Renal cortex interstitium (tissue), 15 donors: ENCODE measurements at places on chromosomes 3 and 15. TPM values are rescaled to one million over a fixed set of nuclear protein-coding genes. Genes with fewer than 3 reads are reported as not detected.

- DNase-seq: no peak
These were observed 7.5 kb downstream of the POLG start for GRCh38 chr15:89327113-89327512.

- DNase-seq: peak; percentile 33
These were observed 104.0 kb upstream of the SMAD3 start for GRCh38 chr15:66961407-66961884.

DNA sequence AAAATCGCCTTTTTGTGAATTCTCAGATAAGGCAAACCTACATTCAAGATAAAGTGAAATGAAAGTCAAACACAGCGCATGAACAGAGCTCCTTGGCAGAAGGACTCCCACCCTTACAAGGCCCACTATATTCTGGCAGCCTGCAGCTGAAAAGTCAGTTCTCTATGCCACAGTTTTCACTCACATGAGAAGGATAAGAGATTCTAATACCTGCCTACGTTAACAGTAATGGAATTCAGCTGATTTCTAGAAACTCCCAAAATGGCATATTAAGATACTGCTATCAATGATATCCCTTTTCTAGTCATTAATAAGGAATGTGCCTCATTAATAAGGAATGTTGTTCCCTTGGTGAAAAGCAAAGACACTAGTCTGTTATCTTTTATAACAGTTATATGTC lies 27.0 kb downstream of the SLC30A4 start:
- no peak for DNase-seq

Gene SLC51A
- polyA plus RNA-seq: 11.5 TPM

Gene SLC22A14
- 0.66 TPM for polyA plus RNA-seq

Gene GPR15
- not detected for polyA plus RNA-seq

GRCh38 chr3:44099566-44100297 lies 142.0 kb upstream of the TOPAZ1 start:
- DNase-seq: no peak

DNA sequence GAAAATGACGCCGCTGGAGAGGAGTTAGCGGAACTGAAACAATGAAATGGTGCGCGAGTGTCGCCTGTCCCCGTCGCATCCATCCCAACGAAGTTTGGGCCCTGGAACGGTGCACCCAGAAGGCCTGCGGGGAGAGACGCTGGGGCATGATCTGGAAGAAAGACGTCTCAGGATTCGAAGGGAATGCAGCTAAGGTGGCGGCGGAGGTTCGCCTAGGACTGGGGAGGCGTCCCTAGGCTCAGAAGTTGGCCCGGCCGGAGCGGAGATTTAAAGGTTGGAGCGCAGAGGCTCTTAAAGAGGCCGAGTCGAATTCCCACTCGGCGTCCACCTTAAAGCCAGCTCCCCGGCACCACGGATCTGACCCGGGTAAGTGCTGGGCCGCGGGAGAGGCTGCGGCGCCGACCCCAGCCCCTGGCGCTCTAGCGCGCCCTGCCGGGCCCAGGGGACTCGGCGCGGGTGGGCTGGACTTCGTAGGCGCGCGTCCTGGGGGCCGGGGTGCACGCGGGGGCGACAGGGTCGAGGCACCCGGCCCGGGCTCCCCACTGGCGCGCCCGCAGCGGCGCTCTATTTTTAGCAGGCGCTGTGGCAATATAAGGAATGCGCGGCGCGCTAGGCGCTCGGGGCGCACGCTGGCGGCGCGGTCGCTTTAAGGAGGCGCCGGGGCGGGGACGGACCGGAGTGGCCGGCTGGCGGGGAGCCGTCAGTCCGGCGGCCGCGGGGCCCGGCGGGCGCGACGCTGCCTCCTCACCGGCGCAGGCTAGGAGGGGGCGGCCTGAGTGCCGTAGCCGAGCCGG lies at the start of gene MRAS:
Gene MRAS (plus strand): TSS at position 620 of the 794 bp plus-strand sequence. CDS start 24,305 bp downstream, outside the sequence.
- no peak for DNase-seq

- DNase-seq: no peak
These were observed 67.4 kb upstream of the LARS2 start for GRCh38 chr3:45320986-45321385.

Gene ABI3BP
- 22.0 TPM for polyA plus RNA-seq

GRCh38 chr3:84082726-84083125 lies 876.1 kb upstream of the CADM2 start:
- DNase-seq: no peak

Gene MORC1
- 0.59 TPM for polyA plus RNA-seq

Gene C3orf70
- 6.8 TPM for polyA plus RNA-seq

Gene GOLGA6L9
- 11.3 TPM for polyA plus RNA-seq

DNA sequence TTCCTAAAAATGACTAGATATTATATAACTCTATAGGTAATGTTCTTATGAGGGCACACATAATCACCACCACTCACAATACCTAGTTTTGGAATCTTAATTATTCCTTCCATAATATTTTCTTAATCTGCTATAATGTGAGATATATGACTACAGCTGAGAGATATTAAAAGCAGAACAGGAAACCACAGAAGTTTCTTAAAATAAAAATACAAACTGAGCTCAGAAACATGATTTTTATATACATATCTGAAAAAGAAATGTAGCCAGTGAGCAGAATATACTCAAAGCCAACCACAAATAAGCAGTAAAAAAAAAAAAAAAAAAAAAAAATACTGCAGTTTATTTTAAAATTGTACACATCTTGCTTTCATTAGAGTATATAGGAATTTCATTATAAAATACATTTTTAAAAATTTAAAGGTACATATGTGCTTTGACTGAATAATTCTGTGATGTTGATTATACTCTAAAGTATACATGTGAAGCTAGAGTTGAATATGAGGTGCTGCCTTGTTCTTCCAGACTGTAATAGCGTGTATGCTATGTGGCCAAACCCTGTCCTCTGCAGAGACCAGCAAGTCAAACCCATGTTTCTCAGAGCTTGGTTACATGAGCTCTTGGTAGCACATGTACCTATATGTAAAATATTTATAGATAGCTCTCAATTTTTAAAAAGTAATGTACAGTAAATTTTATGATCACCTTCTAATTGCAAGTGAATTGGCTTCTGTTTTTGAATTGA lies 175.0 kb downstream of the UBE2E2 start:
- DNase-seq: no peak

DNA sequence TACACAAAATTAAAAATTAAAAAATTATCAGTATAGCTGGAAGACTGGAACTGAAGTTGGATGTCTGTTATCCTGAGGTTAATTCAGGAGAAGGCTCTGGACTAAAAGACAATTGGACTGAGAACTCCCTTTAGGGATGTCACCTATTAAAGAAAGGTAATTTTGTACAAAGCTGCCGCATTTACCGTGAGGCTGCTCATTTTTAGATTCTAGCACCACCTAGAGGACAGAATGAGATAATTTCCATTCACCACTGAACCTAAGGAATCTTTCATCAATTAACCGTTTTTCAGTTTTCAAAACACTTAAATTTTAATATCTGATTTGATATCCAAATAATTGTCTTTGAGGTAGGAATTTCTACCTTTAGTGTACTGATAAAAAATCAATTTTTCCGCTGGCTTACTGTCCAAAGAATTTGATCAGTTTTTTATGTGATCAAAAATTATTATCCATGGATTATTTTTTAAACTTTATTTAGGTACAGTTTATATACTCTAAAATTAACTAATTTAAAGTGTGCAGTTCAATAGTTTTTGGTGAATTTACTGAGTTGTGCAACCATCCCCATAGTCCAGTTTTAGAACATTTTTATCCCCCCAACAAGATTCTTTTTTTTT lies 106.7 kb upstream of the TNIK start:
- peak; percentile 23 for DNase-seq

DNA sequence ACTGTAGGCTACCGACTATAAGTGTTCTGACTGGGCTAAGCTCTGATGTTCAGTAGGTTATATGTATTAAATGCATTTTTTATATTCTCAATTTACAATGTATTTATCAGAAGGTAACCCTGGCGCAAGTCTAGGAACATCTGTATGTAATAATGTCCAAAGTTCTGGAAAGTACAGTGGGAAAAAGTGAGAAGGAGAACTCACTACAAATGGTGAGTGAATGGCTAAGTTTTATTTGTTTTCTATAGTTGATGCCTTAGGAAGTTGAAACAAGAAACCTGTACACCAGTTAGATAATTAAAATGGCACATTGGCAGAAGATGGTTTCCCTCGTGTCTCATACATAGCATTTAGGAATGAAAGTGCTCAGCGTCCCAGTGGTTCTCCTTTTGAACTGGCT lies 333.4 kb upstream of the THRB start:
- DNase-seq: no peak

- no peak for DNase-seq
These were observed 50.6 kb downstream of the KBTBD8 start for GRCh38 chr3:67048715-67049074.

GRCh38 chr3:52650439-52650838 lies 35.3 kb downstream of the PBRM1 start:
- no peak for DNase-seq

DNA sequence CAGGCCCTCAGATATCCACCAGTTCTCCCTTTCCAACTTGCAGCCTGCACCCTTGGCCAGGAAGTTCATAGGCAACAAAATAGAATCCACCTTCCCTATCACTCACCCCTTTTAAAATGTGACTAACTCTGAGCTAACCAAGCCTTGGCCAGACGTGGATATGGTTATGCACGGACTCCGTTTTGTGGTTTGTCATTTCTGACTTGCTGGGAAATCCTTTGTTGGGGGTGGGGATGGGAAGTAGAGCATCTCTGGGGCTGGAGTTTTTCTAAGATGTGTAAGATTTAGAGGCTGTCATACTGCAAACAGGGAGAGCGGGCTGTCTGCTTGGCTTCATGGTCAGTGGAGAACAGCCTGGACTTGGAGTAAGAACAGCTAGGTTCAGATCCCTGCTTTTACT lies 62.6 kb downstream of the SMAD3 start:
- DNase-seq: no peak

GRCh38 chr15:78090422-78091063 lies 1.8 kb upstream of the SH2D7 start:
- DNase-seq: no peak

DNA sequence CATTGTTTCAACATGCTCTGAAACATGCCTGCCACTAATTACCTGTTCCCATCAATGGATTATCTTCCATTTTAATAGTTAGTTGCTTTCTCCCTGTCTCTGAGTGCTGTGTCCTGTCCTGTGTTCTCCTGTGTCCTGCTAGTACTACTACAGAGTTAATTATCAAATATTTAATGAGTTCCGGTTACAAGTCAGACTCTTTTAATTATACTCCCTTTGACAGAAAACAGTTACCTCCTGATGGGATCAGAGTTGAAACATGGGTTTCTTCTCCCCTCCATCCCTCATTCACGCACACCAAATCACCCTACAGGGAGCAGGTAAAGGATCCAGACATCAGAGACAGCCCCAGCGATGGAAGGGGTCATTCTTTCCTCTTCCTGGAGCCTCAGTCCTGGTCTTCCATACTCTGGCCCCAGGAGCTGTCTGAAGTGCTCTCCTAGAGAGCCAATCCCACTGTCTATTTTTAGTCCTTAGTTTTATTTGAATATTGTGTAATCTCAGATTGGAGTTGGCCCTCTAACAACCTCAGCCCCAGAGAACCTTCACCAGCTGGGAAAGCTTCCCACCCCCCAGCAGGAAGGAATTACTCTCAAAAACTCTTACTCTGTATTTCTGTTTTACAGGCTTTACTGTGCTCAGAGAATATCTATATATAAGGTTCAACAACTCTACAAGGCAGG lies 137.0 kb upstream of the C2CD4B start:
- no peak for DNase-seq

DNA sequence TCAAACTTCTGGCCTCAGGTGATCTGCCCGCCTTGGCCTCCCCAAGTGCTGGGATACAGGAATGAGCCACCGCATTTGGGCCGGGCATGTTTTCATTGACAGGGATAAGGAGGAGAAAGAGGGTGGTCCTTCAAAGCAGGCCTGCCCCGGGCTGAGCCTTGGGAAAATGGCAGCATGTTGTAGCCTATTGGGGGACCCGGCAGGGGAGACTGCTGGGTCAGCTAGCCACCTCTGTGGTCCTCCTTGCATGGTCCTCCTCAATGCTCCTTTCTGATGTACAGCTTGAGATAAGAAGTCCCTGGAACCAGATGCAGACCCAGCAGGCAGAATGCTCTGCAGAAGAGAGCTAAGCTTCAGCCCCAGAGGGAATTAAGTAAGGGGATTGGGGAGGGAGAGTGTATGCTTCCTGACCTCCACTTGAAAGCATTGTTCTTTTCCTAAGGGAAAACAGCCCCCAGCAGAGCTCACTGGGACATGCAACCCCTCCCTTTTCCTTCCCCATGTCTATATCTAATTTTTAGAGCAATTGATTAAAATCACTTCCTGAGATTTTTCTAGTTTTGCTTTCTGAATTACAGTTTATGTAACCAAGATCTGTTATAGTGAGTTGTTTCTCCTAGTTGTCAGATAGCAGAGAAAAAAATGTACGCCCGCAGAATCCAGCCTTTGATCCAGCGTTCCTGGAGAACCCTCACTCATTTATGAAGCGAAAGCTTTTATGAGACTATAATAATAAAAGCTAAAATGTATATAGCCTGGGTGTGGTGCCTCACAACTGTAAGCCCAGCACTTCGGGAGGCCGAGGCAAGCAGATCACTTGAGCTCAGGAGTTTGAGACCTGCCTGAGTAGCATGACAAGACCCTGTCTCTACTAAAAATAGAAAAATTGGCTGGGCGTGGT lies 48.7 kb upstream of the VILL start:
- no peak for DNase-seq

DNA sequence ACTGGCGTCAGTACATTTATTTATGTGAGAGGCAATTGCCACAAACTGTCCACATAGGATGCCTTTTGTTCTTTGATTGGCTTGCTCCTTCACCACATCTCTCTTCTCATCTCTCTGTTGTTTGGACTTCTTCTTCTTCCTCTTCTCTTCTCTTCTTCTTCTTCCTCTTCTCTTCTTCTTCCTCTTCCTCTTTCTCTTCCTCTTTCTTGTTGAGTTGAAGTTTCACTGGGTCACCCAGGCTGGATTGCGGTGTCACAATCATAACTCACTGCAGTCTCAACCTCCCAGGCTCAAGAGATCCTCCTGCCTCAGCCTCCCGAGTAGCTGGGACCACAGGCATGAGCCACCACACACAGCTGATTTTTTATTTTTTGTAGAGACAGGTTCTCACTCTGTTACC lies 67.7 kb upstream of the GSK3B start:
- no peak for DNase-seq

Gene DGKG
- polyA plus RNA-seq: 0.26 TPM

DNA sequence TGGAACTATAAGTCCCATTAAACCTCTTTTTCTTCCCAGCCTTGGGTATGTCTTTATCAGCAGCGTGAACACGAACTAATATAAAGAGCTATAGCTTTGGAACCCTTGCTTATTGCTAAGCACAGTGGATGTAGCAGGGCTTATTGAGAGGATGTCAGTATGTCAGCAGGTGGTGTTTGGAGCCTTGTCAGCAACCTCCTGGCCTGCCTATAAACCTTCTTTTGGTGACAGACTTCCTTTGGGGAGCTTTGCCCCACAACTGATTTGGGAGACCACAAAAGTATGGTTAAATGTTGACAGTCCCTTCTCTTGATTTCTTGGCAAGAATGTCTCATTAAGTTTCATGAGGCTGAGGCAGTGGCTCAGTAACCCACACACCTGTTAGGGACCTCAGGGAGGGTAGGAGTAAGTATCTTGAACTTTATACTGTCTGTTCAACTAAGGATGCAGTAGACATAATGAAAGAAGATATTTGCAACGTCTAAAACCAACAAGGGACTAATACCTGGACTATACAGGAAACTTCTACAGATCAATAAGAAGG lies 14.8 kb downstream of the CCNDBP1 start:
- DNase-seq: no peak

- DNase-seq: no peak
These were observed 22.5 kb downstream of the RIOX2 start for GRCh38 chr3:97949743-97950142.
